ENCODE measurements at places on chromosomes 6 and 20. TPM values are rescaled to one million over a fixed set of nuclear protein-coding genes. Genes with fewer than 3 reads are reported as not detected.

DNA sequence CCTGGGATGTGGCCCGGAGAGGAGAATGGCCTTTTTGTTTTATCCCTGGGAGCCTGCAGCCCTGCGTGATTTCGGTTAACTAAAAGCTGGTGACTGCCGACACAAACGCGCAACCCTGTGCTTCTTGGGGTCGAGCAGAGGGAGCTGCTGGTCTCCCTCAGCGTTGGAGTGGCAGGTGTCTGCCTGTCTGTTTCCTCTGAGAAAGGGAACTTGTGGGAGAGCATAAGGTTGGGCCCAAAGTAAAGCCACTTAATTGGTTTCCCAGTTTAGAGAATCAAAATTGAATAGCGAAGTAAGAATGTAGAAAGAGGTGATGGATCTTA is 500 bp downstream of the LTV1 start:
- DNase-seq: no peak

- DNase-seq: no peak
These were observed 621.9 kb upstream of the GJE1 start for GRCh38 chr6:141510803-141511202.

DNA sequence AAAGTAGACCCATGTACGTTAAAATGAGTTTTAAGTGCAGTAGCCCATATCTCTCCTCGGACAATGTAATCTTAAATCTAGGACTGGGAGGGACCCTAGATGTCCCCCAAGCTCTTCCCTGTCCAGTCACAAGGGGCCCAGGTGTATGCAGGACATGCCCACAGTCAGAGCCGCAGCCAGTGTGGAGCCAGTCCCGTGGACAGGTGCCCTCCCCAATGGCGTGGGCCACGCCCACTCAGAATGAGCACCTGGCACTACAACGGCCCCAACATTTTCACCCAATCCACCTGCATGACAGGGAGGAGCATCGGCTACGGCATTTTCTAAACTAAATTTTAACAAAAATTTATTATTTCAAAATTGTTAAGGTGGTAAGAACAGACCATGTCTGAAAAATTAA is 53.2 kb downstream of the WDR27 start:
- DNase-seq: no peak

- no peak for DNase-seq
These were observed 46.7 kb downstream of the TIAM2 start for GRCh38 chr6:155041741-155042279.

GRCh38 chr6:90414352-90414751 is 117.7 kb upstream of the BACH2 start:
- DNase-seq: no peak

DNA sequence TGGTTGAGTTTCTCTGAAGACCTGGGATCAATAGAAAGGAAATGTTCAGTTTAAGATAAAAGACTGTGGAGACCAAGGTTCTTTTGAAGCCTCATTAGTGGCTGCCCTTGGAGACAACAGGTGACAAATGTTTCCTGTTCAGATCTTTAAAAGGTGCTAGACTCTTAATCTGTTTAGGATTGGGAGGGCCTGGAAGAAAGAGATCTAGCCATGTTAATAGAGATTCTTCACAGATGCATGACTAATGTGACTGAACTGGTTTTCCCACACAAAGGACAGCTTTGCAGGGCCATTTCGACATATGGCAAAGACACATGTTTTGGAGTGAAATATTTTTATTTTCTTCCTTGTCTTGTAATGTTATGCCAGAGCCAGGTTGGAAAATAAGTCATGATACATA is 82.2 kb downstream of the WDR27 start:
- DNase-seq: no peak

DNA sequence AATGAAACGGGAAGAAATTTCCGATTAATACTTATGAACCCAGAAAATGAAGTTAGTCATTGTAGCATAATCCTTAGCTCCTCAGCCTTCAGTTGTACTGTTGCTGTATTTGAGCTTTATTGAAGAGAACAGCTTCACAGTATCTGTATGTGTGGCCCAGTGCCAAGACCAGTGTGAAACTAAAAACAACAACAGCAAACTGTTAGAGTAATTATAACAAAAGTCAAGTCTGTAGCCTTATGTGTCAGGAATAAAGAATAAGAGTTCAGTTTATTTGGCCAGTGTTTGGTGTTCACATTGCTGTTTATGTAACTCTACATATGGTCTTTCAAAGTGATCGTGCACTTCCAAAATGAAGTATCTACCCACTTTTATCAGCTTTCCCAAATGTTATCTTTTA is 70.9 kb downstream of the ARID1B start:
- DNase-seq: no peak

DNA sequence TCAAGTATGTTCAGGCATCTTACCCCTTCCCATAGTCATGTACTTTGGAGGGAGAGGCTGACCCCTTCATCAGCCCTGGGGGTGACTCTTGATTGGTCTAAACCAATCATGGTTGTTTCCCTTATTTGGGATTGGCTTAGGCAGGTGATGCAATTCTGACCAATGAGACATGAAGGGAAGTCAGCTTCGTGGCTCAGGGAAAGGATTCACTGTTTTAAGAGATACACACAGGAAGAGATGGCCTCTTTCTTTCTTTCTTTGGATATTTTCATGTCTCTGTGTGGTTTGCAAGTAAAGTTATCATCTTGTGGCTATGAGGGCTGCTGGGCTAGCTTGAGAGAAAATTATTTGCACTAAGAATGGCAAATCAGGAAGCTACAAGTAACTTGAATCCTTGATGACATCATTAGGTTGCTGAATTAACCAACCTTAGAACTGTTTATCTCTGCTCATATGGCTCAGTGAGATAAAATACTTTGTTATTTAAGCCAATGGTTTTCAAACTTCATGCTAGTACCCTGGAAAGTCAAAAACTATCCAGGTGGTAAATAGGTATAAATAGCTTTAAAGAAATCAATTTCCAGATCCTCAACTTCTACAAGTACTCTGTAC is 144.2 kb upstream of the CENPW start:
- DNase-seq: no peak

DNA sequence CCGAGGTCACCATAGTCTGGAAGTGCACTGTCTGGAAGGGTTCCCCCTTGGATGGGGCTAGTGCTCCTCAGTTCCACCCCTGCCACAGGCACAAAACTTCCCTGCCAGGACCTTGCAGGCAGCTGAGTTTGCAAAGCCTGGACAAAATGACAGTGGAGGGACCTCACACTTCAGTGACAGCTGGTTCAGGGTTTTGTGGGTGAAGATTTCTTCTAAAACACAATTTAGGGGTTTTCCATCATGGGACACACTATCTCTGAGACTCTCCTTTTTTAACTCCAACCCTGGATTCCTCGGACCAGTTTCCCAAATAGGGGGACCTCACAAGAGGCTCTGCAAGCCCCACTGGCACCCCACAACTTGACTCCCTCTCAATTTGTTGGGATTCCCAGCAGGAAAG is 33.6 kb upstream of the PREX1 start:
- no peak for DNase-seq

GRCh38 chr6:163327921-163328320 is 86.6 kb upstream of the QKI start:
- DNase-seq: no peak

DNA sequence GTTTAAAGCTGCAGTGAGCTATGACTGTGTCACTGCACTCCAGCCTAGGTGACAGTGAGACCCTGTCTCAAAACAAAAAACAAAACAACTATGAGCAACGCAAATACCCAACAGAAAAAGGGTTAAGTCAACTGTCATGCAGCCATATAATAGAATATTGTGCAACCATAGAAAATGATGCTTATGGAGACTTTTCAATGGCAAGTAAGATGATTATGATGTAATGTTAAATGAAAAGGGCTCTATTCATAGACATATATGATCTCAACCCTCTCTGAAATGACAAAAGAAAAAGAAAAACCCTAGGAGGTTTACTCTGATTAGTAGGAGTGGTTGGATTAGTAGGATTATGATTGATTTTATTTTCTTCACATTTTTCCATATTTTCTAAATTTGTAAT is 41.3 kb upstream of the TBC1D7 start:
- DNase-seq: no peak

DNA sequence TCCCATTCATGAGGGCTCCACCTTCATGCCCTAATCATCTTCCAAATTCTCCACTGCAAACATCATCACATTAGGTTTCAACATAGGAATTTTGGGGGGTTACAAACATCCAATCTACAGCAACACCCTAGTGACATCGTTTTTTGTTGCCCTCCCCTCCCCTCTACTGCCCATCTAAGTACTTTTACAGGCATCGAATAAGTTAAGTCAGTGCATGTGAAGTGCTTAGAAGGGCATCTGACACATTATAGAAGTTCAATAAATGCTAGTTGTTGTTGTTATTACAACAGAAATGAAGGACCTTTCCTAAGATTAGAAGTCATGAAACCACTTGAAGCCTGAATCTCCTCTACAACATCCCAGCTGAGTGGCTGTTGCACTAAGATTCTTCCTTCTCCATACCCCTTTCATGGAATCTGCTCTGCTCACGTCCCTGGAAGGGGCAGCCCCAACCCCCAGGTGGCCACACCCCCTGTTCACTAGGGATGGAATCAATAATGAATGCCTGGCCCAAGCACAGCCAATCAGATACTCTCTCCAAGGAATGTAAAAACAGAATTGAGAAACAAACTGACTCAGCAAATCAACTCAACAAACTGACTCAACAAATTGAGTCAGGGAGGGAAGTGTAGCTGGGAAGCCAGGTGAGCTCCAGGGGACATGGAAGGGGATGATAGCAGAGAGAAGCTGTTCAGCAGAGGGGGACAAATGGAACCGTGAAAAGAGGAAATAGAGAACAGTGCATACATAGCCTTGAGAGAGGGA is 3.9 kb upstream of the LRP11 start:
- no peak for DNase-seq

GRCh38 chr6:16286151-16286522 is 47.8 kb downstream of the GMPR start:
- DNase-seq: no peak

DNA sequence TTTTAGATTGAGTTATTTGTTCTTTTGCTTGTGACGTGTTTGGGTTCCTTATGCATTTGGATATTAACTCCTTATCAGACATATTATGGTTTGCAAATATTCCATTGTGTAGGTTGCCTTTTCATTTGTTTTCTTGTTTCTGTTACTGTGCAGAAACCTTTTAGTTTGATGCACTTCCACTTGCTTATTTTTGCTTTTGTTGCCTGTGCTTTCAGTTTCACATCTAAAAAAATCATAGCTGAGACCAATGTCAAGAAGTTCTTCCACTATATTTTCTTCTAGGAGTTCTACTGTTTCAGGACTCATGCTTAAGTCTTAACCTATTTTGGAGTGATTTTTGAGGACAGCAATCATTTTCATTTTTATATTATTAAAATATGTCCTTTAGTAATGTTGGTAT is 113.5 kb downstream of the EPM2A start:
- no peak for DNase-seq

DNA sequence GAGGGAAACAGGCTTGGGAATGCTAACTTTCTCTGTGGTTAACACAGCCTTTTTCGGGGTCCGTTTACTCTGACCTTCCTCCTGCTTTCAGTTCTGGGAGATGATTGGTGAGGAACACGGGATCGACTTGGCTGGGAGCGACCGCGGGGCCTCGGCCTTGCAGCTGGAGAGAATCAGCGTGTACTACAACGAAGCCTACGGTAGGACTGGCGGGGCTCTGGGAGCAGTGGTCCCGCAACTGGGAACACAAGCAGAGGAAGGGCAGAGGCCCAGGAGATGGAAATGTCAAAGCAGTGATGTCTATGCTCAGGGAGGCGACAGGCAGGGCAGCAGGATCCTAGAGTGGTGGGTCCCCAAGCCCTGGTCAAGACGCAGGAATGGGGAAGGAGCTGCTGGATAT is 3.5 kb downstream of the TUBB1 start:
- DNase-seq: no peak

- no peak for DNase-seq
These were observed 404.4 kb downstream of the MAFB start for GRCh38 chr20:40284611-40285010.

- no peak for DNase-seq
These were observed 79.1 kb downstream of the DTD1 start for GRCh38 chr20:18666803-18667415.

PDE7B gene
- total RNA-seq: 4.4 TPM

CBLN4 gene
- 0.27 TPM for total RNA-seq

GPR63 gene
- total RNA-seq: 1.8 TPM

OR2J3 gene
- total RNA-seq: not detected

TMEM244 gene
- not detected for total RNA-seq

IRAK1BP1 gene
- 2.1 TPM for total RNA-seq

PRR18 gene
- total RNA-seq: 0.13 TPM

EFCAB8 gene
- total RNA-seq: not detected

INSM1 gene
- not detected for total RNA-seq

XKR7 gene
- total RNA-seq: not detected

GABBR1 gene
- 29.5 TPM for total RNA-seq

ARG1 gene
- 0.89 TPM for total RNA-seq

CRYBG1 gene
- 1.7 TPM for total RNA-seq

NDUFAF4 gene
- total RNA-seq: 103 TPM
